T-helper 22 cell (primary cell): ENCODE measurements at places on chromosomes 6 and 20.

- DNase-seq: no peak
These were observed 186.6 kb downstream of the DOK5 start for GRCh38 chr20:54661880-54662465.

GRCh38 chr6:170029416-170030283, 261.2 kb downstream of the DLL1 start:
- no peak for DNase-seq

- no peak for DNase-seq
These were observed 79.0 kb downstream of the NRSN1 start for GRCh38 chr6:24205020-24205492.

DNA sequence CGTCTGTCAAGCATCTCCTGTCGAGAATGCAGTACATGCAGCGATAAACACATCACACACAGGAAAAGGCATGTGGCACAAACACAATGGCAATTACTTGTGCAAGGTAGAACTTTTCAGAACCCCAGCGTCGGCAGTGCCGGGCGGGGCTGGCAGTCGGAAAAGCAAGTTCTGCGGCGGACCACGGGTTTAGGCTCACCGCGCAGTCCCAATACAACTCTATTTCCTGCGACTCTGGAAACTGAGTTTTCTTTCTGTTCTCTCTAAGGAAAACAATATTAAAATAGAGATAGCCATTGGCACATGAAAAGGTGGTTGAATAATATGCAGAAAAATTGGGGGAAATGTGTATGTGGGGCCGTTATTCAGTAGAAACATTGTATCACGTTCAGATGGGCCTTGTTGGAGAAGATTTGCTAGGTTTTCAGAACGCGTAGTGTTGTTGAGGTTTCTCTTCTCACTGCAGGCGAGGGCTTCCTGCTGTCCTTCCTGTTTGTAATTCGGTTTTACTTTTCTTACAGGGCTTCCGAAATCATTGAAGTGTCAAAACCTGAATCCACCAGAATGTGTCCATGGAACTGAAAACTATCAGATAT, 369.5 kb downstream of the THBS2 start:
- DNase-seq: no peak

GRCh38 chr6:97262676-97263075, 20.3 kb downstream of the MMS22L start:
- DNase-seq: no peak
